Astrocyte (in vitro differentiated cells and primary cell): ENCODE measurements at places on chromosomes 16 and 17. TPM values are rescaled to one million over a fixed set of nuclear protein-coding genes. Genes with fewer than 3 reads are reported as not detected.

- no peak overlapping the region for H3K27ac ChIP-seq
- peak; percentile 29 for DNase-seq
- H3K4me3 ChIP-seq: no peak overlapping the region
- H3K36me3 ChIP-seq: no peaks in the 10 kb centered on the region
- peaks cover 22% of the 10 kb centered on the region for H3K4me1 ChIP-seq
Observed at GRCh38 chr17:81428948-81429774, 33.9 kb downstream of the BAHCC1 start.

- no peak overlapping the region for H3K4me3 ChIP-seq
- H3K36me3 ChIP-seq: peaks cover 2% of the 10 kb centered on the region
Observed at GRCh38 chr17:80780381-80781198, 211.1 kb upstream of the CHMP6 start.

DNA sequence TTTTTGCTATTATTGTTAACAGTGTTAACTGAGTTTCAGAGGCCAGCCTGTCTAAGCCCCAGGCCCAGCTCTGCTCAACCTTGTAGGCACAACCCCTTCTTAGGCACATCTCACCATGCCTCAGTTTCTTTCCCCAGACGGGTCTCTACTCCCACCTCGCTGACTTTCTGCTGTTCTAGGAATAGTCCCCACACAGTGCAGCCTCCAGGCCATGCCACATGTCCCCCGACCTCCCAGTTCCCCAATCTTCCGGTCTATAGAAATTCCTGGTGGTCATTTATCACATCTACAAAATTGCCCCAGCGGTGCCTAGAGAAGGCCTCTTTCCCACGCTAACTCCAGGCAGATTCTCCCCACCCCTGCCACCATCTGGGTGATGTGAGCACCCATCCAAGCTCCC is 34.8 kb downstream of the ADGRG5 start:
- H3K27ac ChIP-seq: no peak overlapping the region
- H3K36me3 ChIP-seq: no peaks in the 10 kb centered on the region
- H3K4me3 ChIP-seq: no peak overlapping the region
- H3K27me3 ChIP-seq: peaks cover 3% of the 10 kb centered on the region
- no peaks in the 10 kb centered on the region for H3K4me1 ChIP-seq

- H3K27ac ChIP-seq: no peak overlapping the region
- no peak for DNase-seq
- no peak overlapping the region for H3K4me3 ChIP-seq
- no peaks in the 10 kb centered on the region for H3K36me3 ChIP-seq
- H3K27me3 ChIP-seq: no peaks in the 10 kb centered on the region
- peaks cover 8% of the 10 kb centered on the region for H3K4me1 ChIP-seq
Observed at GRCh38 chr17:27522028-27522635, 65.9 kb downstream of the KSR1 start.

DNA sequence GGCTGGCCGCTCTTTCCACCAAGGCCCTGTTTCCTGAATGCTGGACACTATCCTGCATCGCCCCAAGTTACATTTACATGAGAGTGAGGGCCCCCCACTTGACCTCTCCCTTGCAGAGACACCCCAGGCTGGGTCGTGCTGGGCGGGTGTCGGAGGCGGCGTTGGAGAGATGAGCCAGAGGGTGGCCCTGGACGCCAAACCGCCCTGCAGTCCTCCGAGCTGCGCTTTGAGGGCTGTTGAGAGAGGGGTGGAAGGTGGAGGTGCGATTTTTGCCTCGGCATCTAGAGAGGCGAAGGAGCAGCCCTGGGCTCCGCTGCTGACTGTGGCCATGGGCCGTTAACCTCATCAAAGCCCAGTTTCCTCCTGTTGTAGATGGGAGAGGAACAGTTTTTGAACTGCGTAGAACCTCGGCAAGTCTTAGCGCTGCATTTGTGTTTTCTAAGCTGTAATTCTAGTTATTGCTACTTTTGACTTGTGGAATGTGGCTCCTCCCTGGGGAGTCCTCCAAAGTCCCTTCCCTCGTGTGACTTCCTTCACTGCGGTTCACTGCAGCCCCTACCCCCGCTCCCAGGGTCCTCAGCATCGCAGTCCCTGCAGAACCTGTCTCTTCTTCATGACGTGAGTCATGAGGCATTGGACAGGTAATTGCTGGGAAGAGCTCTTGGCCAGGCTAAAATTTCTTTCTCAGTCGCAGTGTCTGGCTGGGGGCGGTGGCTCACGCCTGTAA is 986 bp upstream of the ELOB start:
- H3K27ac ChIP-seq: peak overlapping the region; percentile 99
- H3K27me3 ChIP-seq: no peaks in the 10 kb centered on the region
- DNase-seq: no peak
- peaks cover 10% of the 10 kb centered on the region for H3K36me3 ChIP-seq
- peak overlapping the region; percentile 93 for H3K4me3 ChIP-seq

DNA sequence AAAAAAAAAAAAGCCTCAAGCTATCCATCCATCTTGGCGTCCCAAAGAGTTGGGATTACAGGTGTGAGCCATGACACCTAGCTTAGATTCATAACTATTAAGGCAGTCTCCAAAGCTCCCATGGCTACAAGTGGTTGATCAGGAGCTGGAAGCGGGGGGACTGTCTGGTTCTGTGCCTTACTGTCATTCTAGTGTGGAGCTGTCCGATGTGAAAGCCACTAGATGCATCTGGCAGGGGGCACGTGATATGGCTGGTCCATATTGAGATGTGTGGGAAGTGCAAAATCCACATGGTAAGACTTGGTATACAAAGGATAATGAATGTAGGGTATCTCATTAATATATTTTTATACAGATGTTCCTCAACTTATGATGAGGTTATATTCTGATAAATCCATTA is 38.7 kb downstream of the KPNA2 start:
- H3K36me3 ChIP-seq: no peaks in the 10 kb centered on the region
- H3K4me1 ChIP-seq: no peaks in the 10 kb centered on the region
- no peak for DNase-seq

Gene PLLP
- total RNA-seq: 0.14 and 0.93 TPM in 2 replicates

Gene SLC5A10
- 0.14 TPM in 1 of 2 replicates, not detected in the other for total RNA-seq

Gene TMEM98
- total RNA-seq: 59.6 and 62.6 TPM in 2 replicates

Gene SLC47A1
- 0.17 and 0.75 TPM in 2 replicates for total RNA-seq

Gene TOB1
- 59.1 and 71.6 TPM in 2 replicates for total RNA-seq

Gene NUPR1
- total RNA-seq: 3.8 and 9.5 TPM in 2 replicates
